ENCODE measurements at places on chromosomes 11 and 22.

DNA sequence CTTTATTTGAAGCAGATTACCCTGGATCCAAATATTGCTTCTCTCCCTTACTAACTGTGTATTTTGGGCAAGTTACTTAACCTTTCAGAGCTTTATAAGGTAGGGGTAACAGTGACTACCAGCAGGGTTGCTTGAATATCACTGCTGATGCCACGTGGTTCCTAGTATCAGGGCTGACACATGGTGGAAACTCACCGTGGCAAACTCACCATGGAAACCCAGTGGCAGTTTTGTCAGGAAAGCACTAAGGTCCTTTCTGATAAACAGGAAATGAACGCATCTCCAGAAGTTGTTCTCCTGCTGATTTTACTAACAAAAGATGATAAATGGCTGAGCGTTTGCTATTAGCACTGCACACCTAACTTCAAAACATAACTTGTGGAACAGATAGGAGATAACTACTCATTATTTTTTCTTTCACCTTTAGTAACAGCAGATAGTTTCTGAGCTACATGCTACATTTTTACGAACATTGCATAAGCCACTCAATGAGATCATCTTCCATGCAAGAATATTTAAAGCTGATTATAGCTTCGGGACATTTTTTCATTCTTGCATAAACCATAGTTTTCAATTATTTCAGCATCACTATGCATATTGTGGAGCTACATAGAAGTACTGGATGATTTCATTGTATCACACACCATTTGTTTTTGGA lies 59.7 kb upstream of the RAG2 start:
- no peak for DNase-seq

- DNase-seq: no peak
Observed at GRCh38 chr11:71189768-71190315, 62.5 kb downstream of the SHANK2 start.

- no peak for DNase-seq
Observed at GRCh38 chr11:110509472-110509871, 79.7 kb downstream of the FDX1 start.

GRCh38 chr11:1706634-1707400 lies 9.8 kb downstream of the KRTAP5-6 start:
- no peak for DNase-seq

DNA sequence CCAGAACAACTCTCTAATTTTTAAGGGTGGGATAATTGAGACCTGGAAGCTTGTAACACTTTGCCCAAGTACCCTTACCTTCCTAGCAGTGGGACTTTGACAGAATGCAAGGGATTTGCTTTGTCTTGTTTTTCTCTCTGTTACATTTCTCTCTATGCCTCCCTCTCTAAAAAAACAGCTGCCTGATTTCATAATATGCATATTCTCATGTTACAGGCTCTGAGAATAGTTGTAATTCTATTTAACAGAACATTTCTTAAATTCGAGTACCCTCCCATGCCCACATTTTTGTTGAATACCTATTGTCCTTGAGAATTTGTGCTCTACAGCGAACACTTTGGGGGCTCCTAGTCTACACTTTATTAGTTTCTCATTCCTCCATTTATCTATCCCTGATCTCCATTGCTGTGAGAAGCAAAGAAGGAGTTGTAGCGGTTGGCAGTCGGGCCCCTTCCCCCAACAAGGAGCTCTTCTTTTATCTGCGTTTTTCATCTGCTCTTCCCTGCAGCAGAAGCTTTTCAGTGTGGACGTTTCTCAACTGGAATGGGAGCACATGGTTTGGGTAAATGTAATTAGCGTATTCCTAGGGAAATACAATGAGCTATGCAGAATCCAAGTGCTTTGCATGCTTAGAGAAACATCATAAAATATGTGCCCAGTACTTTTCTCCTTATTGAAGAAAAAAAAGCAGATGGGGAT lies 117.7 kb upstream of the CCDC90B start:
- DNase-seq: no peak

DNA sequence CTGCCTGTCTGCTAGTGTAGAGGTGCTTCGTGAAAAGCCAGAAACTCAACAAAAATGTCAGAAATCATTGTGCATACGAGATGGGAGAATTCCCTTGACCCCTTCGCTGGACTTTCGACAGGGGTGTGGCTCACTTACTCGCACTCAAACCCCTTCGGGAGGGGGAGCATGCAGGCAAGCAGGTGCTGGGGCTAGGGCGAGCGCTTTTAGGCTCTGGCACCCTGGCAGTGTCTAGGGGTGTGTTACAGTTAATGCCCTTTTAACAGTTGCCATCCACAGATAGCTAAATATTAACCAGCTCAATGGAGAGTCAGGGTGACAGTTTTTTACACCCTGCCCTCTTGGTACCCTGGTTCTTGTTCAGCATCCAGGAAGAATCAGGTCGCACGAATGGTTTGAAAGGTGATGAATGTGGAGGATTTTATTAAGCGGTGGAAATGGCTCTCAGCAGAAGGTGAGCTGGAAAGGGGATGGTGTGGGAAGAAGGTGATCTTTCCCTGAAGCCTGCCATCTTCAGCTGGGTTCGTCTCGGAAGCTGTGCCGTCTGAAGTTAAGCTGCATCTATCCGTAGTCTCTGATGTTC lies 59.6 kb upstream of the SHANK2 start:
- no peak for DNase-seq

DNA sequence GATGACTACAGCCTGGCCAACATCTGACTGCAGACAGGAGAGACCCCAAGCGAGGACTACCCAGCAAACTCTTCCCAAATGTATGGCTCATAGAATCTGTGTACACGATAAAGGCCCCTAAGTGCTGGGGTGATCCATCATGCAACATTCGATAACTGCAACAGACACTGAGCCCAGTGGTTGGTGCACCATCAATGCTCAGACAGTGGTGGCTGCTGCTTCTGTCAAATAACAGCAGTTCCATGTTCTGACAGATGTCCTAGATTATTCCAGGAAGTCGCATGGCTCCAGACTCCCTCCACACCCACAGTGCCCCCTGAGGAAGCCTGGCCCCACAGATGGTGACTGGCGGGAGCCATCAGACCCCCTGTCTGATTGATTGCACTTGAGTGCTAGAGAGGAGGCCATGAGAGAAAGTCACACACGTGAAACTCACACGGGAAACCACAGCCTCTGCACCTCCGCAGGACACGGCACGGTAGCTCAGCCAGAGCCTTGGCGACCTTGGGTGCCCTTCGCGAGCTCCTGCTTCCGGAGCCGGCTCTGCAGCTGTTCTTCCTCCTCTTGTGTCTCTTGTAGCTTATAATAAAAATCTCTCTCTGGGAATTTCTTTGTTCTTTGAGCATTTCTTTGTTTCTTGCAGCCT lies 1155.9 kb downstream of the TBC1D22A start:
- no peak for DNase-seq

- DNase-seq: no peak
Observed at GRCh38 chr11:2102132-2102882, 36.9 kb downstream of the IGF2 start.

DNA sequence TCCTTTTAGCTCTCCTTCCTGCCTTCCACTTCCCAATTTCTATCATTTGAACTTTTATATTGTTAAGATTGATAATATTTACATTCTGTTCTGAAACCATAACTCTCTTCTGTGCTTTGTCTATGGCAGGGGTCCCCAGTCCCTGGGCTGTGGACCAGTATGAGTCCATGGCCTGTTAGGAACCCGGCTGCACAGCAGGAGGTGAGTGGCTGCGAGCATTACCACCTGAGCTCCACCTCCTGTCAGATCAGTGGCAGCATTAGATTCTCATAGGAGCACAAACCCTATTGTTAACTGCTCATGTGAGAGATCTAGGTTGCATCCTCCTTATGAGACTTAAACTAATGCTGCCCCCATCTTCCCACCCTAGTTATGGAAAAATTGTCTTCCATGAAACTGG lies 48.4 kb upstream of the HEPHL1 start:
- DNase-seq: no peak

DNA sequence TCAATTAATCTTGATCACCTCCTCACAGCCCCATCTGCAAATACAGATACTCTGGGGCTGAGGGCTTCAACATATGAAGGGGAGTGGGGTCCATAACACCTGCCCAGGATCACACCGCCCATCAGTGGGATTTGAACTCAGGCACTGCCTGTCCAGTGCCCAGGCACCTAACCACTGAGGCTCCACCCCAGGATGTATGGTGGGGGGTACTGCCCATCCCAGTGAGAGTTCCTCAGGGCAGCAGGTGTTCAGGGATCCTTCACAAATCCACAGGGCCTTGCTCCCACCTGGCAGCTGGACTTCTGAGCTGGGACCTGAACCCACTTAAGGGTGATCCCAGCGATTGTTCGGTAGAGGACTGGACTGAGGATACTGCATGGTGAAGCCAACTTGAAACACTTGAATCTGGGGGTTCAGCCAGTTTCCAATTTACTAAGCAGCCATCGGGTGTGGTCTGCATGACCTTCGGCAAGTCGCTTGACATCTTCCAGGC lies 33.3 kb downstream of the PRDM11 start:
- no peak for DNase-seq

- no peak for DNase-seq
Observed at GRCh38 chr11:109320595-109320994, 101.4 kb upstream of the C11orf87 start.

GRCh38 chr11:57432149-57432561 lies 5.2 kb upstream of the SLC43A3 start:
- no peak for DNase-seq

DNA sequence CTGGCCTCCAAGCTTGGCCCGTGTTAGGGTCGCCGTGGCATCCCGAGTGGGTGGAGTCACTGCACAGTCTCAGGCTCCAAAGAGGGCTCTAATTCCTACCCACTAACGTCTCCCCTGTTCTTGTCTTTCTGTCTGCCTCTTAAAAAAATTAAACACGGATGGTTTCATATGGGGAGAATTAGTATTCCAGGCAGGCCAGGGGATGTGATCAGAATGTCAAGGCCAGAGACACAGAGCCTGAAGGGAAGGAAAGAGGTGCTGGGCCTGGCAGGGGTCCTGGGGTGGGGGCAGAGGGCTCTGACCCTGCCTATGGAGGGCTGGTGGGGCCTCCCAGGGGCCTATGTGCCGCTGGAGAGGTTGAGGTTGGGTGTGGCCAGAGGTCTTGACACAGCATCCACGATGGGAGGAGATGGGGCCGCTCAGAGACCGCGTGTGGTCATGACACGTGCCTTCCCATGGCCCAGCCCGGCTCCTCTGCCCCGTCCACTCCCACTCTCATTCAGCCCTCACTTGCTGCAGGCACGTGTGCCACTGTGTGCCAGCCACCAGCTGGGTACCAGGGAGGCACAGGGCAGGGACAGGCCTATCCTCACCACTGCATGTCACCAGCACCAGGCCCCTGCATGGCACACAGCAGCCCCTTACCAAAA lies 56.5 kb downstream of the FLRT1 start:
- DNase-seq: no peak

DNA sequence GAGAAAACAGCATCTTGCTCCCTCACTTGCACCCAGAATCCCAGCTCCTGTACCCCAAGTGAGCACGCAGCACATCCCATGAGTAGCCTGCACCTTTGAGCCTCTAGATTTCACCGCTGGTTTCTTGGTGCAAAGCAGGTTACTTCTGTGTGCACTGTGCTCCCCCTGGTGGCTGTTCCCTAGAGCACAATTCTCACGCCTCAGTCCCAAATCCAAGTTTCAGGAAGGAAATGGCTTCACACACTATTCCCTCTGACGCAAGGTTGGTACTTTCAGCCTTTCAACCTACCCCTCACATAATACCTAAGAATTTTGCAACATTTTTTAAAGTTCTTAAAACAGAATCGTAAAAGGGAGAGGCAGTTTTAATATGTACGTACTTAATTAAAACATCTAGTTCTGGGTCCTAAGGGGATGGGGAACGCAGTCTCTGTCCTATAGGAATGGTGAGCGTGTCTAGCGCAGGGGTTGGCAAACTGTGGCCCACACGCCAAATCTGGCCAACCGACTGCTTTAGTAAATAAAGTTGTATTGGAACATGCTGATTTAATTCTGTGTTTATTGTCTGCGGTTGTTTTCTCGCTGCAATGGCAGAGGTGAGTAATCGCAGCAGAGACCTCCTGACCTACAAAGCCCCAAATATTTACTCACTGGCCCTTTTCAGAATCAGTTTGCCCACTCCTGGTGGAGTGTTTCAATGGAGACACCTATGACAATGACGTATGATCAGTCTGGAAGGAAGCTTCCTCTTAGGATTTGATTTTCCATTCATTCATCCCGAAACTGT lies 27.5 kb downstream of the DHCR7 start:
- DNase-seq: peak; percentile 17

DNA sequence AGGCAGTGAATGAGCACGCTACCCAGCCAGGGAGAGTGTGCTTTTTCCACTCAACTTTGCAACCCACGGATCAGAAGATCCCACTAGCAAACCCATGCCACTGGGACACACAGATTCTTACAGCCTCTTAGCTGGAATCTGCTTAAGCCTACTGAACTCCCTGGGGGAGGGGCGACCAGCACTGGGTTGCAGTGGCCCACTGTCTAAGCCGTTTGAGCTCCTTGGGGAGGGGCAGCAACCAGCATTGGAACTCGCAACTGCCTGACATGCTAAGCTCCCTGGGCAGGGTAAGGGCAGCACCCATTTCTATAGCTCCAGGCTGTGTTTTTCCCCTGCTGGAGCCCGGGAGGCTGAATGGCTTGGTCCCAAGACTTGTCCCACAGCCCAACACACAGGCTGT lies 99.6 kb downstream of the FAM168A start:
- DNase-seq: no peak

DNA sequence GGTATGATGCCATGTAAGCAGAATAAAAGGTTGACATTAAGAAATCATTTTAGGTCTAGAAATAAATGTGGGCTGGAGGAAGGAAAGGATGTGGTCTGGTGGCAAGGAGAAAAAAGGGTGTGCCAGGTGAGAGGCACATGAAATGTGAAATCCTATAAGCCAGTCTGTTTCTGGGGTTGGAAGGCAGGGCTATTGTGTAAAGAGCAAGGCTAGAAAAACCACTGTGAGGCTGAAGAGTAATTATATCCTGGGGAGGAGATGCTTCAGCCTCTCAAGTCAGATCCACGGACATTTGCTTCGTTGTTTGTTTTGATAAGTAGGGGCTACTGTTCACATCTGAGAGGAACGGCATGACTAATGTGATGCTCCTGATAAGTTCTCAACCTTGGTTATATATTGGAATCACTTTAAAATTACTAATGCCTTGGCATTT lies 77.5 kb upstream of the CTSC start:
- no peak for DNase-seq

DNA sequence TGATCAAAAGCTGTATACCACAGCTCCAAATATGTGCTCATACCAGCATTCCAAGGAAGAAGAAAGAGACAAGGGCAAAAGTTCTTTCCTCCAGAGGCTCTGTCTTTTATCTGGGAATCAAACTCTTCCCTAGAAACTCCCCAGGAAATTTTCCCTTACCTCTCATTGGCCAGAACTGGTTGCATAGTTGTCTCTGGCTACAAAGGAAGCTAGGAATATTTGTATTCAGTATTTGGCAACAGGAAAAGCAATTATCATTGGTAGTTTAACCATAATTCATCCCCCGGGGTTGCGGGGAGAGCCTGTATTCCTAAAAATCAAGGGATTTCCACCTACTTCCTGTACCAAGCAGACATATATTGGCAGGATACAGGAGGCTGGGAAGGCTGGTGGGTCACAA lies 10.5 kb upstream of the ZFTA start:
- DNase-seq: no peak

DNA sequence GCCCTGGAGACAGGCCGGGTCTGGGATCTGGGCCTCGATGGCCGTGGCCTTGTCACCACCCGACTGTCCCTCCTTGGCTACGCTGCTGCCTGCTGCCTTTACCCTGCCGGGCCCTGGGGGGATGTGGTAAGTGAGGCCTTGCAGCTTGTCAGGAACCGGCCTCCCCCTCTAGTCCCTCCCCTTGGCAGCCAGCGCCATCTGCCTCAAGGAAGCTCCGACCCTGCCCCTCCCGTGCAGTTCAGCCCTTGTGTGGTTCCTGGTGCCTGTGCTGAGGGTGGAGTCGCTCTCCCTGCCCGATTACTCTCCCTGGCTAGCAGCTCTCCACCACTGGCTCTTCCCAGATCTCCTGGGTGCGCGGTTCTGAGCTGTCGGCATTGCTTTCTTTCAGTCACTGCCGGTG lies 33.7 kb downstream of the CTTN start:
- no peak for DNase-seq
